ENCODE measurements at places on chromosomes 3 and 15.

DNA sequence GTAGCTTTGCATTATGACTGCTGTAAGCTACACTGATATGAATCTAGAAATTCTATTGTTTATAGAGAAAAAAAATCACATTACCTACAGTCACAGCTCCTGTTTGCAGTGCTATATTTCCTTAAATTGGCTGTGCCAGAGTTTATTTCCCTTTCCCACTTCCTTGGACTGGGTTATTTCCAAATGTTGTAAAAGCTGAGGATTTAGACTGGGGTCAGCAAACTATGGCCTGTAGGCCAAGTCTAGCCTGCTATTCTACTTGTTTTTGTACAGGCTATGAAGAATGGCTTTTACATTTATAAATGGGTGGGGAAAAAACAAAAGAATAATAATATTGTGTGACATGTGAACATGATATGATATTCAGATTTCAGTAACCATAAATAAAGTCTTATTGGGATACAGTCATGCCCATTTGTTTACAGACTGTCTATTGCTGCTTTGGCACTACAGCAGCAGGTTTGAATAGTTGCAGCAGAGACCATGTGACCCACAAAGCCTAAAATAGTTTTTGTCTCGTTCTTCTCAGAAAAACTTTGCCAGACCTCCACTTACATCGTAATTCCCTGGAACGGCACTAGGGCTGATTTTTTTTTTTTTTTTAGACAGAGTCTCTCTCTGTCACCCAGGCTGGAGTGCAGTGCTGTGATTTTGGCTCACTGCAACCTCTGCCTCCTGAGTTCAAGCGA, 7.8 kb downstream of the GLDN start:
- DNase-seq: no peak

GRCh38 chr15:58770519-58770856, 614 bp upstream of the MINDY2 start:
- no peak for DNase-seq

GRCh38 chr3:6504834-6505233, 356.1 kb upstream of the GRM7 start:
- DNase-seq: no peak

DNA sequence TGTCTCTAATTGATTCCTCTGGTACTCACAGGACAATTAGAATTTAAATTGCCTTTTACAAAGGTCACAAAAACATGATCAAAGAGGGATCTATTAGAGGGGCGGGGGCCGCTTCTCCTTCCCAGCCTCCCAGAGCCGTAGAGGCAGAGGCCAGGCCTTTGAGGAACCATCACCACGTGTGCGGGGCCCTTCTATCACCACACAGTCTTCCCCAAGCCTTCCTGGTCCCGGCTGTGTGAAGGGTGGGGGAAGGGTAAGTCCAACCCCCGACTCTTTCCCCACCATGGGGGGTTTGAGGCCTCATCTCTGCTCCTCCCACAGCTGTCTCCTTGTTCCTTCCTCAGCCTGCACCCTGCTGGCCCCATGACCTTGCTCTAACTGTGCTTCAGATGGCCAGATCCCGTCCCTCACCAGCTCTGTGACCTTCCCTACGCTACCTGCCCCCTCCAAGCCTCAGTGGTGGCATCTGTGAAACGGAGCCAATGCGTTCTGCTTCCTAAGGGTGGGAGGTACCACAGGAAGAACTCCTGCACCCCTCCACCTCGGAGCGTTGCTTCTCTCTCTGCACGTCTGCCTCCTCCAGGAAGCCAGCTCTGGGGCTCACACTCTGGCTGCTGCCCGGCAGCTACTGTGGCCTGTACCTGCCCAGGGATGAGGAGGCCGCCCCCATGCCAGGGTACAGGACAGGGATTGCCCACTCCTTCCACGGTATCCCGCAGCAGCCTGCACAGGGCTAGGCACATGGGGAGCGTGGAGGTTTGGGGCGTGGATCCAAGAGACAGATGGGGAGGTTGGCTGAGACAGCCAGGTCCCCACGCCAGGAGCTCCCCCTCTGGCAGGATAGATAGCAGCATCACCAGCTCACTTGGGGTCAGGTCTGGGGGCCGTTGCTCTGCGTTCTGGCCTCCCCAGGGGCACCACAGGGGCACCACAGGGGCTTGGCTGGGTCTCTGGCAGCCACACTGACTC, 83.8 kb downstream of the LINGO1 start:
- DNase-seq: no peak

DNA sequence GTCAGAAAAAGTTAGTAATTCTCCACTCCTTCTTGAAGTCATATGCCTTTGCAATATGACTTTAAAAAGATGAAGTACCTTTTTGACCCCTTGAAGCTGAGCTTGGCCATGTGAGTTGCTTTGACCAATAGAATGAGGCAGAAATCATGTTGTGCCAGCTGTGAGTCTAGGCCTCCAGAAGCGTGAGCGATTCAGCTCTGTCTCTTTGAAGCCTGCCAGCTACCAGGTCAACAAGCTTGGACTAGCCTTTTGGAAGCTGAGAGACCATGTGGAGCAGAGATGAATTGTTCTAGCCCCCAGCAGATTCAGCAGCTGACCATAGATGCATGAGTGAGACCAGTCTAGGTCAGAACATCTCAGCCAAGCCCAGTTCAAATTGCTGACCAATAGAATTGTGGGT, 69.8 kb upstream of the EOMES start:
- DNase-seq: no peak

Data from activated CD4-positive, alpha-beta T cell treated with anti-CD3 and anti-CD28 coated beads, Interleukin-2, amount 50 U/mL, for 48 hours (primary cell).